ENCODE measurements at places on chromosomes 3 and 15. TPM values are rescaled to one million over a fixed set of nuclear protein-coding genes. Genes with fewer than 3 reads are reported as not detected.

Gene ANKUB1
- total RNA-seq: not detected

Gene ADGRG7
- total RNA-seq: 11.7 TPM

Gene PLA1A
- 1.3 TPM for total RNA-seq

Gene UROC1
- total RNA-seq: not detected

Gene OR5K2
- not detected for total RNA-seq

DNA sequence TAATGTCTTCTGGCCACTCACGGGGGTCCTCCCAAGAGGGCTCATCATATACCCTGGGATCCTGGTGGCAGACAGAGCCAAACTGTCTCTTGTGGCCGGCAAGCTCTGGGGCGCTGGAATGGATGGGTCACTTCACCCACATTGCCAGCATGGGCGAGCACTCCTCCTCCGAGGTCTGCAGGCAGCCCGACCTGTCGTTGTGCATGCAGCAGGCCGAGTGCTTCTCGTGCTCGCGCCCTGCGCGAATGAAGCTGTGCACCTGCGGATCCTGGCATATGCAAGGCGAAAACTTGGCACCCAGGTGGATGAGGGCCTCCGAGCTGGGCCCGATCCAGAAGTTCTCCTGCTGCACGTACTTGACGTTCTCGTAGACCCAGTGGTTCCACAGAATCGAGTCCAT lies 33.6 kb upstream of the GRIP2 start:
- DNase-seq: no peak

- DNase-seq: no peak
Measured at GRCh38 chr3:161406594-161407555, 35.6 kb upstream of the SPTSSB start.

DNA sequence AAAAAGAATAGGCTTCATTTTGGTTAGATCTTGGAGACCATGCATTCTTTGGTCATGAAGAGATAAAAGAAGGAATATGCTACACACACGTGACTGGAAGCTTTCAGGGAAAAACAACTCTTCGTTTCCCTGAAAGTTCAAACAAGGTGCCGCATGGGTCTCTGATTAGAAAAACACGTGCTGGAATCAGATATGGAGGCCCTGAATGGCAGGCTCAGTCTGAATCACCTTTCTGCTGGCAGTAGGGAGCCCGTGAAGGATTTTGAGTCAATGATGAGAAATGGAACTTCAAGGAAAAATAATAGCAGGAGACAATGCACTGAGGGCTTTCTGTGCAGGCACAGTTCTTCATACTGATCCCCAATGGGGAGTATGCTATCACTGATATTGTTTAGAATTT lies 99.8 kb upstream of the LRRN1 start:
- DNase-seq: no peak

DNA sequence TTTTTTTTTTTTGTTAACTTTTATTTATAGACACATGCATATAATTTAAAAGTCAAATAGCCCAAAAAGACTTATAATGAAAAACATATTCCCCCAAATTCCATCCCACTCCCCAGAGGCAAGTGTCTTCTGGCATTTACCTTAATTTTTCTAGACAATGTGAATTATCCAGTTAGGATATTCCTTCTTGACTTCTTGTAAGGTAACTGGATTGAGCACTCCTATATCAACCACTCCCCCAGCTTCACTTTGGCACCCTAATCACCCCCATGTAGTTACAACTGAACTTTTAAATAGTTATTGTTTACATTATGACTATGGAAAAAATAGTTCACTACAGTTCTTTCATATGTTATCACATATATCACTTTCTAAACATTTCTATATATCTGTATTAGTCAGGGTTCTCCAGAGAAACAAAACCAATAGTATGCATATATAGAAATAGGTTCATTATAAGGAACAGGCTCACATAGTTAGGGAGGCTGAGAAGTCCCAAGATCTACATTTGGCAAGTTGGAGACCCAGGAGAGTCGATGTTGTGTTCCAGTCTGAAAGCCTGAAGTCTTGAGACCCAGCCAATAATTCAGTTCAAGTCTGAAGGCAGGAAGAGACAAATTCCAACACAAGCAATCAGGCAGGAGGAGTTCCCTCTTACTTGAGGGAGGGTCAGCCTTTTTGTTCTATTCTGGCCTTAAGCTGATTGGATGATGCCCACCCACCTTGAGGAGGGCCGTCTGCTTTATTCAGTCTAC lies 175.8 kb downstream of the THSD4 start:
- no peak for DNase-seq

GRCh38 chr3:6935970-6936369 lies 75.1 kb downstream of the GRM7 start:
- no peak for DNase-seq

- DNase-seq: no peak
Measured at GRCh38 chr3:32959371-32959770, 7.9 kb downstream of the CCR4 start.

DNA sequence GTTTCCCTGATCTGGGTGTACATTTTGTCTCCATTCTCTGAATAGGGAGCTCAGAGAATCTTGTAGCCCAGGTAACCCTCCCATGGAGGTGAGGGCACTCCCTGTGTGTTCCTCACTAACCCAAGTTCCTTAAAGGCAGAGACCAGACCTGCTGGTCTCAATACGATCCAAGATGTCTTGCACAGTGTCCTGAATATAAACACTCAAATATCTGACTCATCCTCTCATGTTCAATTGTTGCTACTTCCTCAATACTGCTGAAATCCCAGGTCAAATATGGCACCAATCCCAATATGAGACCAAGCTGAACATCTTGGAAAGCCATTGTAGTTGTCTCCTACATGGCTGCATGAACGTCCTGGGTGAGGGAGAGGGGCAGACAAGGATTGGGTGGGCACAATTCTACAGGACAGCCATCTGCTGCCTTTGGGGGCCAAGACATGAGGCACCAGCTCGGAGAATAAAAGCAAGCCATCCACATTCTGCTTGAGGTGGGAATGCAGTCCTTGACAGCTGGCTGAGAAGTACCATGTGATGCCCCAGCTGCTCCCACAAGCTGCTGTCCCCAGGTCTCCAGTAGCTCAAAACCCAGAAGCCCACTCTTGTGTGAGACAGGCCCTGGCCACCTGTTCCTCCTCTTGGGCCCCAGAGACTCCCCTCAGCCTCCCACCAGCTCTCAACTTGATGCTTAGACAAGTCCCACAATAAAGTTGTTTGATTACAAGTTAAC lies 18.2 kb downstream of the TBC1D2B start:
- no peak for DNase-seq

GRCh38 chr3:70981231-70981880 lies 602.2 kb downstream of the FOXP1 start:
- DNase-seq: no peak

DNA sequence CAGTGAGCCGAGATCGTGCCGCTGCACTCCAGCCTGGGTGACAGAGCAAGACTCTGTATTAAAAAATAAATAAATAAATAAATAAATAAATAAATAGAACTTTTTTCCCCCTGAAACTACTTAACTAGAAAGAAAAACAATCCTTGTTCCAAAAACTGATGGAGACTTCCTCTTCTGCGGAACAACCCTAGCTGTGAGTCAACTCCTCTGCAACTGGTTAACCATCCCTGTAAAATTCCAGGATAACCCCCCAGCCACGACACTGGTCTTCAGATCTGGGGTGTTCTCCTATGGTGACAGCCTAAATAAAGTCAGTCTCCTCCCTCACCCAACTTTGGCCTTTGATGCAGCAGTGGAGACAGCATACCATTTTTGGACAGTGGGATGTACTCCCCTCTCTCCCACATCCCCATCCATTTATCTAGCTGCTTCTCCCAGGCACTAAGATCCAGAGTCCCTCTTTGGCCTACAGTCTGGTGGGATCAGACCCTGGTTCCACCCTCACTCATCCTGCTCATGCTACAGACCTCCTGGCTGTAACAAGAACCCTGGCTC lies 352.6 kb downstream of the OCA2 start:
- DNase-seq: no peak

DNA sequence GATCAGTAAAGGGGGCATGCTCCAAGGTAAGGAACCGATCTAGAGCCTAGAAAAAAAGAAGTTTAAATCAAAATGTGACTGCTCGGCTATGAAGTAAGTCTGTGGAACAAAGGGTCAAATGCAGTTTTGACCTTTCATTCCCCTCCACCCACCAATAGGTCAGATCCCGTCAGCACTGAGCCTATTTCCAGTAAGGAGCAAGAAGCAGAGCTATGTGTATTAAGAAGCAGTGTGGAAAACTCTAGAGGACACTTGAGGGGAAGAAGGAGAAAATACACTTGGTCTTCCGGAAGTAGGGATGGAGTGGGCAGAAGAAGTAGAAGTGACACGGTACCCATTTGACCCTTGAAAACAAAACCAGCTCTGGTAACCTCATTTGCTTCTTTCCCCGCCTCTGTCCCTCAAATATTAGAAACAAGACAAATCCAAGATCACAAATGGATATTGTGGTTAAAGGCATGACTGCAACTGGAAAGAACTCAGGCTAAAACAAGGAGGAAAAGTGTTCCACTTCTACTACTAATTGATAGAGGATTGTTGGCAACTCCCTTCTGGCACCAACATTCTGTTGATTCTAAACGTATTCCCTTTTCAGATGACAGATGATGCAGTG lies 888.3 kb upstream of the NR2F2 start:
- DNase-seq: no peak

GRCh38 chr3:119329551-119329950 lies 35.4 kb downstream of the ARHGAP31 start:
- DNase-seq: no peak

DNA sequence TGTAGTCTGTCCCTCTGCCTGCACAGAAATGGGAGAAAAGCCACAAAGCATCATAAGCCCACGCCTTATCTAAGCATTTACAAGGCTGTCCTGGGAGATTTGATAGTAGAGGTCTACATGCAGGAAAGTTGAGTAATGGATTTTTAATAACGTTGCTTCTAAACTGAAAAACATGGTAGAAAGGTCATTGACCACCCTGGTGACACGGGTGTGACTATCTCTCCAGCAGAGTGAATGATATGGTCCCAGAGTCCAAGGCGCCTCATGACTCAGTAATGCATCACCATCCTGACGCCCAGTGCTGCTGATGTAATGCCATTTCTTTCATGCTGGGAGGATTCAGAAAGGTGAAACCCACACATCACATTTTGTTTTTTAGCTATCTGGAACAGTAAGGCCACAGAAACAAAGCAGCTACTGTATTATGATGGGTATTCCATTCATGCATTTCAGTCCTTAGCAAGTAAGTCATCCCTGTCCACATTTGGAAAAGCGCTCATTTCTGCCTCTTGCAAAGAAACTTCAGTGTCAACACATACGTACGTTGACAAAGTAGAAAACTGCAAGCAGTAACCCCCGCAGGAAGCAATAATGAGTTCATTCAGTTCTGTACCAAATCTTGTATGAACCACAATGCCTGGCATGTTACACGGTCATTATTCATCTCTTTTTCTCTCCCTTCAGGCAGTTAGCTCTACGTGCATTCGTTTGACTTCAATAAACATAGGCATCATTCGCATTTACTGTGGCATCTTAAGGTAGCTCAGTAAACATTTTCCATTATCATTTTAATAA lies 483.5 kb downstream of the GABRG3 start:
- no peak for DNase-seq

DNA sequence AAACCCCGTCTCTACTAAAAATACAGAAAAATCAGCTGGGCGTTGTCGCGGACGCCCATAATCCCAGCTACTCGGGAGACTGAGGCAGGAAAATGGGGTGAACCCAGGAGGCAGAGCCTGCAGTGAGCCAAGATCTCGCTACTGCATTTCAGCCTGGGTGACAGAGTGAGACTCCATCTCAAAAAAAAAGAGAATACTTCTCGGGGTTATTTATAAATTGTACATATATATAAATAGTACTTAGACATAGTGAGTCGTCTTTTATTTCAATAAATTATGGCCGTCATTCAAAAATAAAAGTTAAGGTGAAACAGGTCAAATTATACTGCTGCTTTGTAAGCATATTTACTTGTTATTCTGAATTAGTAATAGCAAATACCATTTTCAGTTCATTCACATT lies 12.1 kb upstream of the EBLN2 start:
- DNase-seq: no peak

DNA sequence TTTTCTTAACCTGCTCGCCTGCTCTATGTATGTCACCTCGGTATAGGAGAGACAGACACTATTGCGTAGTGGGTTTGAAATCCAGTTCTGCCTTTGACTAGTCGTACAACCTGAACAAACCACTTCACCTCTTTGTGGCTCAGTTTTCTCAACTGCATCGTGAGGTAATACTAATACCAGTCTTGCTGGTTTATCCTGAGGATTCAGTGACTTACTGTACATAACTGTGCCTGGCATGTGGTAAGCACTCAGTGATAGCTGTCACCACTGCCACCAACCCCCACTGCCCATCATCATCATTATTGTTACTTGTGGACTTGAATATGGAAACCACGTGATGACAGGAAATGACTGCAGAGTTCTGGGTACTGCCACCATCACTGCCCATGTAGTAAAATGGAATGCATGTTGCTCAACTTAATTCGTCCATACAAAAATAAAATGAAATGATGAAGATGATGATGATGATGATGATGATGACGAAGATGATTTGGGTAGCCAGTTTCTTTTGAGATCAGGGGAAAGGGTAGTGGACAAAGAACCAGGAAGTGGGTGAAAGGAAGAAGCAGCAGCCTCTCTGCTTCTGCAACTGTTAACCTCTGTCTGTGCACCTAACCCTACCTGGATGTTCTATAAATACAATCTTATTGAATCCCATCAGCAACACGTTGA lies 228.1 kb downstream of the FEZF2 start:
- DNase-seq: no peak

DNA sequence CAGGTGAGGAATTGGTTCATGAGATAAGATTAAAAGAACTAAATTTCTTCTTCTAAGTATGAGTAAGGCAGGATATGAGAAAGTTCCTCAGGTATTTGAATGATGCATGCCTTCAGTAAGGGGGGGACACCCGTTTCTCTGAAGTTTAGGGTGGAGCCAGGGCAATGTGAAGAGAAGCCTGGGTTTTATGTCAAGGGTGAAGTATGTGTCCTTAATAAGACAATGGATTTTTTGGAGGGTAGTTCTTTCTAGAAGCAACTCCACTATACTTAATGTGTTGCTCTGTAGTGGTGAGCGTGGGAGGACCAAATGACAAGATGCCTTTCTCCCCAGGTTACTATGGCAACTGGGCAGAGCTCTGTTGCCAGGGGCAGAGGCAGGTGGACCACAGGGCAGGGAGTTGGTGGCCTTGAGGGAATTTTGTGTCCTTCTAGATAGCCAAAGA lies 44.0 kb downstream of the PHLDB2 start:
- no peak for DNase-seq

GRCh38 chr3:140448001-140448400 lies 229.9 kb upstream of the TRIM42 start:
- DNase-seq: peak; percentile 27
